ENCODE measurements at places on chromosomes 4 and X.

DNA sequence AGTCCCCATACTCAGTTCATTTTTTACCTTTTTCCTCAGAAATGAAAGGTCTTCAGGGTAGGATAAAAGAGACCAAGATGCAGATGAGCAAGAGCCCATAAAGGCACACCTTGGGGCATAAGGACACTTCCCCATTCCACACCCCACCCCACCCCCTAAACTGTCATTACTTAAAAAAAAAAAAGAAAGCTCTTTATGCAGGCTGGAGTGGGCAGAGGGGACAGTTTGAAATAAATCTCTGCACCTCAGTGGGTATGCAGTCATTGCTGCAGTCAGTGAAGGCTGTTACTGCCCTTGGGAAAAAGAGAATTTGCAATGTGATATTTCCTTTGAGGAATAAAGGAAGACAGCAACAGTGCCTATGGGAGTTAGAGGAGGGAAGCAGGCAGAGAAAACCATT is 137.5 kb downstream of the ANK2 start:
- no peak for DNase-seq

DNA sequence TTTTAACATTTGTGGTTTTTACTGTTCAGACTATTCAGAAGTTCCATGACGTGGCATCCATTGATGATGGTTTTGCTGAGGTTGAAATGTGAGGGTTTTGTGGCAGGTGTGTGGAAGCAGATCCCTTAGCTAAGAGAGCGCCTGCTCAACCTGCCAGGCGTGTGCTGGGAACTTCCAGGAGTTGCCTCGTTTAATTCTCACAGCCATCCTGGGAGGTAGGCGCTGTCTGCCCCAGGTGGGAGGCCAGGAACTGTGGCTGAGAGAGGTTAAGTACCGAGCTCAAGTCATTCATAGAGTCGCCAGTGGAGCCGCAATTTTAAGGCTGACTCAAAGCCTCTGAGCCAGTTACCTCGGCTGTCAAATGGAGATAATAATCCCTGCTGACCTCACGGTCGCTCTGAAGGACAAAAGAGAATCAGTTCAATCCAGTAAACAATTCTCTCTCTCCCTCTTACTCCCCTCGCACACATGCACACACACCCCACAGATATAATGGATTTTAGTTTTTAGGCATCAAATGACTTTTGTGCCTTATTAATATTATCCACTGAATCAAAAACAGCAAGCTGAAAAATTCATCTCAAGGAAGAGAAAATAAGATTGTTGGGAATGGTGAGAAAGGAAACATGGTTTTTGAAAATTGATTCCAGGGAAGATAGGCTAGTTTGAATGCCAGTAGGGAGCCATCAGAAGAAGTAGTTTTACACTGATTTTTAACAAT is 171.3 kb downstream of the PTTG2 start:
- no peak for DNase-seq

GRCh38 chrX:63920875-63921274 is 135.9 kb upstream of the ARHGEF9 start:
- no peak for DNase-seq

DNA sequence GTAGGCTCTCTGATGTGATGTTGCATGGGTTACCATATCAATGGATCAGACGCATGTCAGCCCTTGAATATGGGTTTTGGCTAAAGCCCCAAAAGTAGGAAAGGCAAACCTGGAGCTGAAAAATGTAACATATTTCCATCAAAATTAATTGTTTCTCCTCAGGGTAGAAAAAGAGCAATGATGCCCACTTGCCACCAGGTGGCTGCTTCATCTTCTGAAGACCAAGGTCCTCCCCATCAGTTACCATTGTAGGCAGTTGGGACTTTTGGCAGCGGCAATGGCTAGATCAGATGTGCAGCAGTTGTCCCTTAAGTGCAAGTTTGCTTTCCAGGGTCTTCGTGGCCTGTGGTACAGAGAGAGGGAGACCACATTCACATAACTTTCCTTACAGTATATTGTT is 118.2 kb downstream of the NAF1 start:
- peak; percentile 42 for DNase-seq

DNA sequence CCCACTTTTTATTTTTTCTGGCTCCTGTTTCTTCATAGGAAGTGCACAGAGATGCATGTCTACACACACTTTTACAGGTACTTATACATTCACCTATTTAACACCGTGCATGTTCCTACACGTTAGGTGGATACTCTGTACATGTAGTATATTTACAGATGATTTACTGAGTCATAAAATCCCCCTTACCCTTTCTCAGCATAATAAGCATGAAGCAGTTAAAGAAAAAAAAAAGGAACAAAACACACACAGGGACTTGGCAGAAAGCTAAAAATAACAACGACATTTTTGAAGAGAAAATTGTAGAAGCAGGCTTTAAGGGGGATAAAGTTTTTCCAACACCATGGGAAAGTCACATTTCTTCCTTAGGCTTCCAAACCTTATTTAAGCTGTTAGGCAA is 96.4 kb upstream of the IQCM start:
- DNase-seq, result no peak

DNA sequence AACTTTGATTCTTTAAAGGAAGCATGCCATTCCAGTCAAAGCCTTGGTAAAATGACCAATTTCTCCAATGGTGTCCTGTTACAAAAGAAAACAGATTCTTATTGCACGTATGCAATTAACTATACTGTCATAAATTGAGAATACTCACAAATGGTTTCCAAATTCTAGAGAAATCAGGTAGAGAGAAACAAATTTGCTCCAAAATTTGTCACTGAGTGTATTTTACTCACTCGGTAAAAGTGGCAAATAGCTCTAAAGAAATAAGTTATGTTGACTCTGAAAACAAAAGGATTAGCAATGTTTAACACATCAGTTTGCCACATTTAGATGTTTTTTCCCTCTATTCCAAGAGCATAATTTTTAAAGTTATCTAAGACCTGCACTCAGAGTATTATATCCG is 133.1 kb downstream of the DMD start:
- DNase-seq, result no peak

DNA sequence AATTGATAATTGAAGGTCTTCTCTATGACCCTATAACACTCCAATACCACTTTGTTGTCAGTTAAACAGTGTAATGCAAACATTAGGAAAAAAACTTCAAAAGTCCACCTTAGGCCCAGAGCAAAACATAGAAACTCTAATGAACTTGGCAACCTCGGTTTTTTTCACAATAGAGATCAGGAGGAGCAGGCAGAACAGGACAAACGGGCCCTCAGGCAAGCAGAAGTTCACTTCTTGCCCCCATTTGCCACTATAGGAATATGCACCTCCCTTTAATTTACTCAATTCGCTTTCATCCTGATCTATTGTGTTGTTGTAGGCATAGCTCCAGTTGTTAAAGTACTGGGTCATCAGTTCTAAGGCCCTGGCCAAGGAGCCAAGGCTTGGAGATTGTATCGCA is 18.2 kb downstream of the ACOX3 start:
- DNase-seq, result no peak

- no peak for DNase-seq
Observed at GRCh38 chrX:139691493-139691842, 16.5 kb downstream of the MCF2 start.

DNA sequence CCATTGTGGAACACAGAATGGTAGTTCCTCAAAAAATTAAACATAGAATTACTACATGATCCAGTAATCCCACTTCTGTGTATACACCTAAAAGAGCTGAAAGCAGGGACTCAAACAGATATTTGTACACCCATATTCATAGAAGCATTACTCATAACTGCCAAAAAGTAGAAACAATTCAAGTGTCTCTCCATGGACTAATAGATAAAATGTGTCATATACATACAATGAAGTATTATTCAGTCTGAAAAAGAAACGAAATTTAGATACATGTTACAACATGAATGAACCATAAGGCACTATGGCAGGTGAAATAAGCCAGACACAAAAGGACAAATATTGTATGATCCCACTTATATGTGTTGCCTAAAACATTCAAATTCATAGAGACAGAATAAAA is 145.1 kb downstream of the ANTXR2 start:
- DNase-seq, result no peak

DNA sequence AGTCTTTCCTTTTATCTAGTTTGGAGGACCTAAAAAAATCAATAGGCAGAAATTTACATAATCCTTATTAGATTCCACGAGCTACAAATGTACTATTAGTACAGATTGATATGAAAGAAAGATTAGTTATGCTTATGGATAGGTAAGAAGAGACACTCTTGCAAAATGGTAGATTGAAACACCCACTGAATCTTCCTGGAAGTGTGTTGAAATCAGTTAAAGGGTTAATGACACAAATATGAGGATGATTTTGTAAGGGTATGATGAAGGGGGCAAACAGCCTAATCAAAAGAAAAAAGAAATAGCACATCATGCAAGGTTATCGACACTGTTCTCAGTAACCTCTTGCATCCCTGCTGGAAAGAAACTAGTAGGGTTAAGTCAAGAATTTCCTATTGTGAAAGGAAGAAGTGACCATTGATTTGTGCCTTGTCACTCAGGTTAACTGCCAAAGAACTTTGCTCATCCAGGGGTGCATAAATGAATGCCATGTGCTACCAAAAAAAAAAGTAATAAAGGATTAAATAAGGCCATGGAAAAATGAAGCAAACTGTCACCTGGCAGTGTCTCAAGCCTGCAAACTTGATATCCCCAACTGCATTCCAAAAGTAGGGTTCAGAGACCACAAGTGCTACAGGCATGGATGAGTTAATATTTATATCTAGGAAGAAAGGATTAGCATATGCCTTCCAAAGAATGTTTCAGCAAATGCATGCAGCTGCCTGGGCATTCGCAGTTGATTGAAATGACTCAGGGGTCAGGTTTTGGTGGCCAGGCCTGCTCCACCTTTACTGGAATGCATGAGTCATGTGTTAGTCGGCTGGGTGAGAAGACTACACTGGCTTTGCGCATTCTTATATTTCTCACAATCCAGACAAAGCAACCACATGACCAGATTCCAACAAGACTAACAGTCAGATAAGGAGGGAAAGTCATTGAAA is 78.3 kb upstream of the ATXN3L start:
- peak; percentile 1 for DNase-seq

DNA sequence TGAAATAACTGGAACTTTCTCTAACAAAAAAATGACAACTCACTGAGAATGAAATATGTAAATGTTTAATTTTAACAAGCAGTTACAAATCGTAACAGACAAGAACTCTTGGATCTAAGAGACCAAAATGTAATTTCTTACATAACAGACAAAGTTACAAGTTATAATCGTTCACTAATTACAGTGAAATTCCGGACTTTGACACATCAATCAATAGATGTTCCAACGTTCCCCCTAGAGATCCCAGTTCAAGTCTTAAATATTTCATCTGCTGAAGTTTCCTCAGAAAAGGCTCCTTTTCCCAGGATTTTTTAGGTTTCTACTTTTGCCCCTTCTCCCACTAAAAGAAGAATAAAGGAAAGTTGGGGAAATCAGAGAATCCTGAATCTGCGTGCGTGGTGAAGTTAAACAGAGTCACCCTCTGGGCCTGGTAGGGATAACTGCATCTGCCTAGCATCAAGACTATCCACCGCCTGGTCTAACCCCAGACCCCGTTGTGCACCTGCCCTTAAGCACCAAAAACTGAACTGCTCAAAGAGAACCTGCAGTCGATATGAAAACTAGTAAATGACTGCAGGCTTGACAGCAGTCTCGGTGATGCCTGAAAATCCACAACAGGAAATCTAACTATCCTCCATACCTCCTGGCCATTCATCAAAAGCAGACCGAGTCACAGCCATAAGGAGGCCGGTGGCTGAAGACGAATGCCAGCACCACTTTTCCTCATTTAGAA is 2.3 kb downstream of the IRF2 start:
- peak; percentile 69 for DNase-seq

DNA sequence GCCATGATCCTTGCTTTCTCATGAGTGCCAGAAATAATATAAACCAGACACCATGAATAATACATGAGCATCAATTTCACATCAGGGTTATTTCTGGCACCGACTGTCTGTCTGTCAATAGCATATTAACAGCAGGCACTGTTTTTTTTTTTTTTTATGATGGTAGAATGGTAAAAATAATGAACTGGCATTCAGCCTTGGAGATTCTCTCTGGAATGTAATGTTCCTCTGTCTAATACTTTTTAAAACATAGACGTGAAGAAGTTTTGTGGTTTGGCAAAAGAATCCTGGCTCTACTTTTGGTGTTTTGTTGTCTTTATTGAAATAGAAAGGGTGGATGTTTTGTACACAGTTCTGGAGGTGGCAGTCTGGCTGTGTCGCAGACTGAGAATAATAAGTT is 874.6 kb upstream of the PRKX start:
- no peak for DNase-seq

DNA sequence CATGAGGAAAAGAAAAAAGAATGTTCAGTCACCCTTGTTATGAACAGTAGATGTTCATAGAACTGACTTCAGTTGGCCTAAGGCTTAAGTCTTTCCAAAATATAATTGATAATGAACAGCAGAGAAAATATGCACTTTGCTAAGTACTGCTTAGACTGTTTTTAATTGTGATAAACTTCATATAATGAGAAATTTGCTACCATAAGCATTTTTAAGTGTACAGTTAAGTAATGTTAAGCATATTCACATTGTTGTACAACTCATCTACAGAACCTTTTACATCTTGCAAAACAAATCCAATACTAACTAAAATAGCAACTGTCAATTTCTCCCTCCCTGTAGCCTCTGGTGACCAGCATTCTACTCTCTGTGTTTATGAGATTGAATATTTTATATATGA is 792.2 kb upstream of the LCORL start:
- no peak for DNase-seq

DNA sequence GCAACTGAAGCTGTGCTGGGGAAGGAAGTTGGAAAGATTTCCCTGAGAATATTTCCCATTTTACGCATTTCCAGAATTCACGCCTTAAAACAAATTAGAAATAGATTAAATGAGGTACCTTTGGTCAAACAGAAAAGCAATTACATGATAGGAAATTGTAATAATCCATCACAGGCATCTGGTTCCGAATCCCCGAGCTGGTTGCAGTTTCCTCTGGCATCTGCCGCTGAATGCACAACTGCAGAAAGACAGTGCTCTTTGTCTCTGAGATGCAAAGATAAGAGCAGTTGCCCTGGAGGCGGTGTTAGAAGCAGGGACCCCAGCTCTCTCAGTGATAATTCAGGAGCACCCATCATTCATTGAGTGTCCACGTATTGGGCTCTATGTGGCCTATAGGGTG is 224.4 kb downstream of the LDB2 start:
- DNase-seq, result no peak

- DNase-seq, result peak; percentile 3
Observed at GRCh38 chrX:131970347-131970746, 52.8 kb upstream of the STK26 start.

GRCh38 chrX:24100713-24101112 is 46.0 kb downstream of the EIF2S3 start:
- DNase-seq, result peak; percentile 0

DNA sequence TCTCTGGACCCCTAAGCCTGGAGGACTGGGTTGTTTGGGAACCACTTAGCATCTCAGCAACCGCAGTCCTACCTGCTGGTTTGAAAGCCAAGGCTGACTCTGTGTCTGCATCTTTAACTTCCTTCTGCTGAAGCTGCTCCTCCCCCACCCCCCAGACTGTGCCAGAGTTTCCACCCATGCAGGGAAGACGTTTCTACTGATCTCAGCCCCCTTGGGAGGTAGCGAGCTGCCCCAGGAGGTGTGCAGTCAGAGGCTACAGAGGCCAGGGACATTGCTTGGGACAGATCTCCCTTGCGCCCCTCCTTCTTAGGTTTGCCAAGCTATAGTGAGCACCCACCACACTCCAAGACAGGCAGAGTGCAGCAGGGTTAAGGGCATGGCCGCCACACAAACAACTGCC is 4.7 kb upstream of the FATE1 start:
- no peak for DNase-seq
